ENCODE measurements at places on chromosomes 11 and 22.

GRCh38 chr11:105401269-105401809 is 208.5 kb upstream of the GRIA4 start:
- no peak for DNase-seq

DNA sequence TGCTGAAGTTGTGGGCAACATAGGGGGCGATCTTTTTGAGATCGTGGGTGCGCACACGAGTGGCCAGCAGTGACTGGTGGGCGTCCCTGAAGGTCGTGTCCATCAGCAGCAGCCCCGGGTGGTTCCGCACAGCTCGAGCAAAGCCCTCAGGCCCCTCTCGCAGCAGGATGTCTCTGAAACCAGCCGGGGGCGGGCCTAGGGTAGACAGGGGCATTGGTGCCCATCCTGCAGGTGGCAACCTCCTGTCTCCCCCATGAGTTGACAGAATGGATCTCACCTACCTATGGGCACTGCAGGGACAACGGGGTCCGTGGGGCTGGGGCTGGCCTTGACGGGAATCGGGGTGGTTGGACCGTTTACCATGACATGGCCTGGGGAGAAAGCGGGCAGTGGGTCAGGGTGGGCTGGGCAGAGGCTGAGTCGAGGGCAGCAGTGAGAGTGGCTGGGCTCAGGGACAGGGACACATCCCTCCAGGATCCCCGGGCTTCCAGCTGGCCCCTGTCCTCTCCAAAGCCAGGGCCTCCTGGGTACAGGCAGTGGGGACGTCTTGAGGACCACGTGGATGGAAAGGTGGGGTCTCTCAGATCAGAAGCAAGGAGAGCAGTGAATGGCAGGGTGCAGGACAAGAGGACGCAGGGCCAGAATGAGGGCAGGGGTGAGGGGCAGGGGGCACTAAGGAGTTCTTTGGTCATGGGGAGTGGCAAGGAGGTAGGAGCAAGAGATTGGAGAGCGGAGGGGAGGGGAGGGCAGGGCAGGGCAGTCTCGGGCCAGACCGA is 4.2 kb upstream of the LRFN4 start:
- no peak for DNase-seq

DNA sequence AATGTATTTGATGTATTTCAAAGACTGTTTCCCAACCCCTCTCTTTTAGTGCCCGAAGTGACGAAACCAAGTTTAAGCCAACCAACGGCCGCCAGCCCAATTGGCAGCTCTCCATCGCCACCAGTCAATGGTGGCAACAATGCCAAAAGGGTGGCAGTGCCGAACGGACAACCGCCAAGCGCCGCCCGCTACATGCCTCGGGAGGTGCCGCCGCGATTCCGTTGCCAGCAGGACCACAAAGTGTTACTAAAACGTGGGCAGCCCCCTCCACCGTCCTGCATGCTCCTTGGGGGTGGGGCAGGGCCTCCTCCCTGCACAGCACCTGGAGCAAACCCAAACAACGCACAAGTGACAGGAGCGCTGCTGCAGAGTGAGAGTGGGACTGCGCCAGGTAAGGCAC is 84.1 kb downstream of the TNRC6B start:
- DNase-seq = no peak

- no peak for DNase-seq
Measured at GRCh38 chr11:92845390-92845789, 124.1 kb upstream of the MTNR1B start.

DNA sequence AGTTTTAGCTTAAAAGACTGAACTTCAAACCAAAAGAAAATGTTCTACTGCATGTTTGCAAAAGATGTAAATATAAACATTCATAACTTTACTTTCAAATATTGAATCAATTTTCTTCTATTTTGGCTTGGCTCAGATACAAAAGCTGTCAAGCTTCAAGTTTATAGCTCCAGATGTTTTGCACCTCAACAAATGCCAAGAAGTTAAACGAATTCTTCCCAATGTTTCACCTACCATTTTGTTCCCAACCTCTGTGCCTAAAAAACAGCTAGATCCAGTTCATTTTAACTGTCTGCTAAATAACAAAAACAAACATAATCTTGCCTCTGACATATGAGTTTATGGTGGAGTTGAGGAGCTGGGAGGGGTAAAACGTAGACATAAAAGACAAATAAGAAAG is 76.5 kb downstream of the RAB30 start:
- no peak for DNase-seq

GRCh38 chr22:33659448-33659847 is 260.8 kb downstream of the LARGE1 start:
- no peak for DNase-seq

DNA sequence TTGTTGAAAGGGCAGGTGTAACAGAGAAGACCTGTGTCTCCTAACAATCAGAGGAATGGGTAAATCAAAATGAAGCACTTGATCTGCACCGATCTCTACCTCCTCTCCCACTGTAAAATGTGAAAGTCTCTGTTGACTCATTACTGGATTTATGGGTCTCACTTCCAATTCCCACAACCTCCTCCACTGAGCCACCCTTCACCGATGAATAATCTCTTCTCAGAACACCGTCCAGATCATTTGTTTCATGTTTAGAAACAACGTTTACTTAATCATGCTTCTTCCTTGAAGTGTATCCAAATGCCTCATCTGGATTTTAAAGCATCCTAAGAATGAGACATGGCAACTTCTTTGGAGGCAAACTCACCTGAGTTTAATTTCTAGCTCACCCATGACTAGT is 643.6 kb downstream of the ETS1 start:
- DNase-seq = no peak

GRCh38 chr22:40040927-40041326 is 46.2 kb downstream of the FAM83F start:
- DNase-seq = no peak

GRCh38 chr22:24035296-24035695 is 24.2 kb downstream of the CABIN1 start:
- DNase-seq = no peak

Measured in NCI-H187 treated with DMSO at 0.1 percent for 48 hours (cell line).